ENCODE measurements at places on chromosomes 16 and 17.
A peak's percentile ranks its signal among the peaks of the same experiment; 100 is the strongest.

- H3K4me3 ChIP-seq, result no peak overlapping the region
- no peaks in the 10 kb centered on the region for H3K36me3 ChIP-seq
- no peak for DNase-seq
Measured at GRCh38 chr17:67779098-67779672, 46.1 kb upstream of the BPTF start.

- peaks cover 3% of the 10 kb centered on the region for H3K36me3 ChIP-seq
- H3K4me1 ChIP-seq, result no peaks in the 10 kb centered on the region
- H3K4me3 ChIP-seq, result no peak overlapping the region
- no peak for DNase-seq
Measured at GRCh38 chr16:2707368-2708289, 12.4 kb downstream of the PRSS27 start.

DNA sequence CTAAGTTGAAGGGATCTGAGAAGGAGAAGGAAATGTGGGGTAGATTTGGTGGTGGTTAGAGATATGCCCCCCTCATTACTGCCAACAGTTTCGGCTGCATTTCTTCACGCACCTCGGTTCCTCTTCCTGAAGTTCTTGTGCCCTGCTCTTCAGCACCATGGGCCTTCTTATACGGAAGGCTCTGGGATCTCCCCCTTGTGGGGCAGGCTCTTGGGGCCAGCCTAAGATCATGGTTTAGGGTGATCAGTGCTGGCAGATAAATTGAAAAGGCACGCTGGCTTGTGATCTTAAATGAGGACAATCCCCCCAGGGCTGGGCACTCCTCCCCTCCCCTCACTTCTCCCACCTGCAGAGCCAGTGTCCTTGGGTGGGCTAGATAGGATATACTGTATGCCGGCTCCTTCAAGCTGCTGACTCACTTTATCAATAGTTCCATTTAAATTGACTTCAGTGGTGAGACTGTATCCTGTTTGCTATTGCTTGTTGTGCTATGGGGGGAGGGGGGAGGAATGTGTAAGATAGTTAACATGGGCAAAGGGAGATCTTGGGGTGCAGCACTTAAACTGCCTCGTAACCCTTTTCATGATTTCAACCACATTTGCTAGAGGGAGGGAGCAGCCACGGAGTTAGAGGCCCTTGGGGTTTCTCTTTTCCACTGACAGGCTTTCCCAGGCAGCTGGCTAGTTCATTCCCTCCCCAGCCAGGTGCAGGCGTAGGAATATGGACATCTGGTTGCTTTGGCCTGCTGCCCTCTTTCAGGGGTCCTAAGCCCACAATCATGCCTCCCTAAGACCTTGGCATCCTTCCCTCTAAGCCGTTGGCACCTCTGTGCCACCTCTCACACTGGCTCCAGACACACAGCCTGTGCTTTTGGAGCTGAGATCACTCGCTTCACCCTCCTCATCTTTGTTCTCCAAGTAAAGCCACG, 28.3 kb downstream of the STH start:
- H3K27me3 ChIP-seq, result no peaks in the 10 kb centered on the region
- no peak overlapping the region for H3K4me3 ChIP-seq
- H3K4me1 ChIP-seq, result peaks cover 18% of the 10 kb centered on the region
- H3K36me3 ChIP-seq, result peaks cover 26% of the 10 kb centered on the region
- H3K27ac ChIP-seq, result peak overlapping the region; percentile 10

- no peak overlapping the region for H3K27ac ChIP-seq
- H3K36me3 ChIP-seq, result no peaks in the 10 kb centered on the region
- H3K27me3 ChIP-seq, result peaks cover 2% of the 10 kb centered on the region
- no peak overlapping the region for H3K4me3 ChIP-seq
Measured at GRCh38 chr17:82690786-82691489, 7.6 kb downstream of the RAB40B start.

DNA sequence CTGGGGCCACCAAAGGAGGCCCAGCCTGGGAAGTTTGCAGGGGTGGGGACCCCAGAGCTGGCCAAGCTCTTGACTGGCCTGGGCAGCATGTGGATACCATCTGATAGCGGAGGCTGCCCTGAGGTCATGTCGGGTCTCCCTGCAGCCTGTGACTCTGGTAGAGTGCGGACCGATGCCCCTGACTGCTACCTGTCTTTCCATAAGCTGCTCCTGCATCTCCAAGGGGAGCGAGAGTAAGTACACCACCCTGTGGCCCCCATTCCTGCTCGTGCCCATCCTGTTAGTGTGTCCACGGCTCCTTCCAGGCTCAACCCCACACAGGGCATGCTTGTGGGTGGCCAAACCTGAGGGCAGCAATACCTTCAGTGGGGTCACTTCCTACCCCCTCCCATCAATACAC, 8.0 kb downstream of the CETP start:
- no peak overlapping the region for H3K4me3 ChIP-seq
- H3K27me3 ChIP-seq, result no peaks in the 10 kb centered on the region
- no peak for DNase-seq
- no peaks in the 10 kb centered on the region for H3K36me3 ChIP-seq
